ENCODE measurements at places on chromosomes 1 and 21.

- DNase-seq: no peak
These were observed 15.1 kb downstream of the OR6F1 start for GRCh38 chr1:247701338-247701737.

DNA sequence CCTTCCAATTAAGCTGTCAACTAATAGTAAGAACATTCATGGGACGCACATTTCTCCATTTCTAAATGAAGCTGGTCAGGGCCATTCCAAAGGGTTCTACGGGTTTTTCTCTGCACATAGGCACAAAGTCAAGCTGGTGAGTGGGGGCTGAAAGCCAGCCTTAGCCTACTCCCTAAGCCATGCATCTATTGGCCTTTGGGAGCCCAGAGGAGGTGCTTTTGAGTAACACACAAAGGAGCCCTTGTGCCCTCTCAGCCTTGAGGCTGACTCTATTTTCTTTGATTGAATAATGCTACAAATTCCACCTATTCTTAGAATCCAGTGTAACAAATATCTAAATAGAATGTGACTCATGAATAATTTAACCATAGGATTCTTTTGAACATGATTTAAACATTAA, 73.6 kb downstream of the RGS13 start:
- no peak for DNase-seq

DNA sequence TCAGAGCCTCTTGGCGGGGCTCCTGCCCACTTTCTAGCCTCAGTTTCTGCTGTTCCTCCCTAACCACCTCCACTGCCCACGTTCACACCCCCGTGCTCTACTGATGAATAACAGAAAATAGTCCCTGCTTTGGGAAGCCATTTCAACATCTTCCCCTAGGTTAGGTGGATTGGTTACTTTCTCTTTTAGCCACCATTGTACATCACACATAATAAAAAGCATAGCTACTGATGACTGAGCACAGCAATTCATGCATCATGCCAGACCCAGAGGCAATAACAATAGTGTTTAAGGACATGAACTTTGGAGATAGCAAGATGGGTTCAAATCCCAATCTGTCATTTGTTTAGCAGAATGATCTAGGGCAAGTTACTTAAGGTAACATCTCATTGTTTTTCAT, 74.6 kb downstream of the COLGALT2 start:
- no peak for DNase-seq

GRCh38 chr21:43909741-43910400, 44.8 kb downstream of the AGPAT3 start:
- no peak for DNase-seq

GRCh38 chr1:85214654-85215053, 13.8 kb upstream of the SYDE2 start:
- no peak for DNase-seq

DNA sequence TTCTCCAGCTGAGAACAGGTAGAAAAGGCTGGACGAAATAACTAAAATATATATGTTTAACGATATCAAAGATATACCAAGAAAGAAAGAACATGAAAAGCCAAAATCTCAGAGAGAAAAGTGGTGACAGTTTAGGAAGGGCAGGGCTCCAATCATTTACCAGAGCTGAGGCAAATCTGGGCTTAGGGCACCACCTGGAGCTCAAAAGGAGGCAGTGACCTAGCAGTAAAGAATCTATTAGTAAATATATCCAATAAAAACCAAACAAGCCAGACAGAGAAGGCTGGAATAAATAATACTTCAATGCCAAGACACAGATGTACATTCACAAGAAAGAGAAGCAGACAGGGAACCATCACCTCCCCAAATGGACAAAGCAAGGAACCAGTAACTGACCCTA, 43.5 kb downstream of the CHIA start:
- peak; percentile 26 for DNase-seq

GRCh38 chr1:174923820-174924219, 75.9 kb upstream of the CACYBP start:
- no peak for DNase-seq

DNA sequence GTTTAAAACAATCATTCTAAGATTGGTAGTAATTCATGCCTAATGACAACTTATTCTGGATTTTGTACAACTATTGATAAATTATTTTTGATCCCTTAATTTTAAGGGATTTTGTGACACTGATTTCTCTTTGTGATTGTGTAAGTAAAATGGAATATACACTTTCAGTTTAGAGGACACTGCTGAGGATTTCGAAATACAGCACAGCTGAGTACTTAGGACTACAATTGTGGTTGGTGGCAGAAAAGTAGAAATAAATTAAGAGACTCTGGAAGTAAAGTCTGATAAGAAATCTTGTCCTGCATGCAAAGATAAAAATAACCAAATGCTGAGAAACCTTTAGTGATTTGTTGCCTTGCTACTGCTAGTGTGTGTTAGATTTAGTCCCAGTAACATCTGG, 40.0 kb downstream of the TYW3 start:
- no peak for DNase-seq

GRCh38 chr1:14914351-14914988, 239.1 kb upstream of the TMEM51 start:
- no peak for DNase-seq

DNA sequence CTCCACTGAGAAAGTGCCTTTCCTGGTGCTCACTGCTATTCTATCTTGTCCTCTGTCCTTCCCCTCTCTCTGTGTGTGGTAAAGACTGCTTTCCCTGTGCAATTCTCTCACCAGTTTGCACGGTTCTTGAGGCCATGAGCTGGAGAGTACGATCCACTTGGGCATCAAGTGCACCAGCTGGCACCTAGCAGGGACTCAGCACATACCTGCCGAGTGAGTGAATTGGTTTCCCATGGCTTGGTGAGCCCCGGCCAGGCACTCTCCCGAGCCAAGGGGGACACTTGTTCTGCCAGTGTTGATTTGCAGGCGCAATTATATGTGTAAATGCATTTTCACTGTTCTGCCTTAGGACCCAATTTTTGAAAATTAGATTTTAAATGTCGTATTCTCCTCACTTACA, 313.5 kb downstream of the DISC1 start:
- no peak for DNase-seq

- DNase-seq: no peak
These were observed 749 bp upstream of the GLUL start for GRCh38 chr1:182392050-182393028.

DNA sequence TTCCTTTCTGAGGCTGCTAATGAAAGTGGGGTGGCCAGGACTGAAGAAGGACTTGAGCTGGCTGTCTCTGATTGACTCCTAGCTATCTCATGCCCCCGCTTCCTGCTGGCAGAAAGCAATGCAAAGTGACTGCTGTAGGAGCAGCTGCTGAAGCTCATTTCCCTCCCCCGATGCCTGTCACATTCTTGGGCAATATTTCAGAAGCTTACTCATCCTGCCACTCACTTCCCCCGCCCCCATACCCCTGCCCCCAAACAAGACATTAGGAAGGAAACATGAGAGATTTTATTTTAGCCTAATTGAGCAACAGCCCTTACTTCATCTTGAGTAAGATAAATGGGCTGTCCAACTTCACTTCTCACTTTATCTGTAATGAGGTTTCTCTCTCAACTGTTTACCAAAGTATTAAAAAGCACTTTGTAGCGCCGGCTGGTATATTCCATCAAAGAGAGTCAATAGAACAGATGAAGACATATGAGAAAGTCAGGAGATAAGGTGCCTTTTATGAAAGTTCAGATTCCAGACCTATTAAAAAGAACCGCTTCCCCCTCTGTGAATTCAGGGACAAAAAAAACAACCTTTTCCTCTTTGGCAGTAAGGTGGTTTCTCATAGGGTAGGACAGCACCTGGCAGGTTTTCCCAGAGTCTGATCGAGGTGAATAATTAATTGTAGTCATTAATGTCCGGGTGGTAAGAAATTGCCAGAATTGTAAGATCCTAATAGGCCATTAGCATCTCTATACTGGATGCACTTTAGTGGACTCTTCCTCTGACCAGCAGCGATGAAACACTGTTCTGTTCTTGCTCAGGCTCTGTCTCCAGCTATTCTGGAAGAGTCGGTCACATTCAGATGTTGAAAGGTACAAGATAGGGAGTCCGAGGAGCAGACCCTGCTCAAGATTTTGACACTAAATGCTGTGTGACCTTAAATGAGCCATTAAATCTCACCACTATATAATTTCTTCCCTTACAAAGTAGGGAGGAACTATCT, 70.2 kb downstream of the SH3GLB1 start:
- DNase-seq: peak; percentile 5

DNA sequence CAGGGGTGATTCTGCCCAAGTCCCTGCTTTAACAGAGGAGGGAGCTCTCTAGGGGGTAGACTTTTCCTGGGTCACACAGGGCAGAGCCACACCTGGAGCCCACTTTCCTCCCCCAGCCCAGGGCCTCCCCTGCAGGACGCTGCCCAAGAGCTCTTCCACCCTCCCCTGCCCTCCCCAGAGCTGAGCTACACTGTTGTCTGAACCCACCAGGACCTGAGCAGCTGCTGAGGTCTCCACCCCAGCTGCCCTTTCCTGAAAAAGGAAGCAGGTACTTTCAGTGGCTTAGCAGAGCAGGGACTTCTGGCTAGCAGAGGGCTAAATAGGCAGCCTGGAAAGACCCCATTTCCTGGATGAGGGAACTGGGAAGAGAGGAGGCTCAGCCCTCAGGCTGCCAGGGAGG, 169.3 kb upstream of the ETV3 start:
- DNase-seq: no peak

- DNase-seq: no peak
These were observed 86.1 kb upstream of the KCND3 start for GRCh38 chr1:112075566-112075965.

GRCh38 chr1:96632045-96632664, 89.4 kb upstream of the PTBP2 start:
- DNase-seq: no peak

- no peak for DNase-seq
These were observed 616.9 kb downstream of the KIF26B start for GRCh38 chr1:245771511-245772281.

- DNase-seq: no peak
These were observed 1279.9 kb upstream of the TMPRSS15 start for GRCh38 chr21:19683492-19683891.

DNA sequence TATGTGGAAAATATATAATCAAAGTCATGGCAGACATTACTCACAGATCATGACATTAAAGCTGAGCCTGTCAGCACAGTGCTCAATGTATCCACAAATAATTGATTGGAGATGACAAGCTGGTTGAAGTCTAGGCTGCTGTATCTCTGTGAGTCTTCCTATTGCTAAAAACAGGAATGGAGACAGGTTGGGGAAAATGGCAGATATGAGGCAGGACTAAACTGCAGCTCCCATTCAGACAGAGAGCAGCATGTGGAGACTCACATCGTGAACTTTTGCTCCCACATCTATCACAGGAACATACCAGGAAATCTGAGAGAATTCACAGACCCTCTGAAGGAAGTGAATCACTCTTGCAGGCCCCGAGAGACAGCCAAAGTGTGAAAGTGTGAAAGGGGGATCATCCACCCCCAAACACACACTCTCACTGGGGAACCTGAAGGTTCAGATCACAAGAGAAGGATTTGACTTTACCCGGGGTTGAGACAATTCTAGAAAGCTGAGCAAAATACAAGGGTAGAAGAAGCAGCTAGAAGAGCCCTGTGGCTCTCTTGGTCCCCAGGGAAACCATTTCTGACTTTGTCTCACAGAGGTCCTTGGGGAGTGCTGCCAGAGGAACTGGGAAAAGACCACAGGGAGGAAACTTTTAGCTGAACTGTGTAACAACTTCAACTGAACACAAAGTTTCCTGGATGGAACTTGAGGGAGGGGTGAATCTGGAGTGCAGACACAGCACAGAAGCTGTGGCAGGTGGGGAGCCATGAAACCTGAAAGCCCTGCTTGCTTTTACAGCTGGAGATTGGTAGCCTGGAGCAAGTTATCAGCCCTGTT, 173.4 kb downstream of the S1PR1 start:
- DNase-seq: no peak

GRCh38 chr1:84763912-84764680, 73.8 kb upstream of the SSX2IP start:
- DNase-seq: no peak

GRCh38 chr21:41070284-41070683, 97.7 kb upstream of the BACE2 start:
- DNase-seq: no peak

DNA sequence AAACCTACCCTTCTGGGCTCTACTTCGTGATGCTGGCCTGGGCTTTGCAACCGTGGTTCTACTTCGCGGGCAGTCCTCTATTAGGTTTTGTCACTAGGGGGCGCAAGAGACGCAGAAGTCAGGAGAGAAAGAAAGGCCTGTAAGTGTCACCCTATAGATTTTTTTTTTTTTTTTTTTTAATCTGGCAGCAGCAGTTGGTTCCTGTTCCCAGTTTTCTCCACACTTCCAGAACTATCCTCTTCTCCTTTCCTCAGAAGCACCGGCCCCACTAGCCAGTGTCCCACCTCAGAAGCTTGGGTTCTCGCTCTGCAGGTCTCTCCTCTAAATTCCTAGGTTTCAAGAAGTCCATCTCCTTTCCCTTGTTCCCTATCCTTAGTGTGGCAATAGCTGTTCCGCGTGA, 9.1 kb upstream of the LCE2D start:
- no peak for DNase-seq

DNA sequence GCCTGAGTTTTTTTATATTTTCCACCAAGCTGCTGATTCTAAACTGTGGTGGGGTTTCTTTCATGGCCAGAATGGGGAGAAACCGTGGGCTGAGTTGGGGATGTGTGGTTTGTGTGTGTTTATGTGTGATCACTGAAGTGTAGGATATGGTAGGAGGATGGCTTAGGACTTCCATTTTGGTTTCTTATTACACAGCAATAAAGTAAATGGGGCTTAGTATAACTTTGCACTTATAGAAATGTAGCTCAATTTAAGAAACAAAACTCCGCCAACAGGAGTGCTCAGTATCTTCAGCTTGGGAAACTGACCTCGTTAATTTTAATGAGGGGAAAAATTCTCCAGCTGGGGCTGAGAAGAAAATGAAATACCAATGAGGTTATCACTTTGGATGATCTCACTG, 77.8 kb downstream of the PBX1 start:
- DNase-seq: no peak

GRCh38 chr1:244780311-244780710, 55.1 kb upstream of the COX20 start:
- no peak for DNase-seq

DNA sequence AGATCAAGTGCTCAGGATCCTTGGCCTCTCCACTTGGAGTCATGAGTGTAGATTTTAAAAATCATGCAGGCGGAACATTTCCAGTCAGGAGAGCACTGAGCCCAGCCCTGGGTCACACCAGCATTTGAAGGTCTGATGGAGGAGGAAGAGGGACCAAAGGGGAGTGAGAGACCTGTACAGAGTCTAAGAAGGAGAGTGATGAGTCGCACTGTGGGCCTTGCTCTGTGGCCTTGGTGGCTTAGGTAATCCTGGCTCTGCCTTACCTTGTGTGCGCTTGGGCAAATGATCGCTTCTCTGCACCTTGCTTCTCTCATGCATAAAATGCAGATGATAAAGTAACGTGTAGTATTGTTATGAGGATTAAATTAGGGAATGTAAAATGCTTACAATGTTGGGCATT, 225.3 kb downstream of the SDCCAG8 start:
- no peak for DNase-seq

DNA sequence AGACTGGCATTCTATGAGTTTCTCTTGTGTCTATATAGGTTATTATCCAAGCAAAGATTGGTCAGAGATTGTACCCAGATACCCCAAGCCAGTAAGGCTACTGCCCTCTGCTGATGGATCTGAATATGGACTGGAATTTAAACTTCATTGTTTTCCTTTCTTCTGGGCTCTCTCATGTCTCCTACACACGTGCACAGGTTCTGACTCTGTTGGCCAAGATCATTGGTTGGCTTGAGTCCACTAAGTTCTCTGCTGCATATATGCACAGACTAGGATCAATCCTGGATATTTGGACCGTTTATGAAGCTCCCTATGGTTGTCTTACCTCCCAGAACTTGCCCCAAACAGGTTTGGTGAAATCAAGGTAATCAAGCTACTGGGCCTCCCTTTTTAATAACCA, 69.7 kb downstream of the CC2D1B start:
- no peak for DNase-seq

- DNase-seq: no peak
These were observed 18.6 kb upstream of the ANKRD45 start for GRCh38 chr1:173688300-173688699.

Data from activated CD8-positive, alpha-beta memory T cell treated with anti-CD3 and anti-CD28 coated beads for 4 hours (primary cell).